ENCODE measurements at places on chromosomes 3 and 15.

GRCh38 chr15:80275961-80276360, 23.9 kb upstream of the CTXND1 start:
- no peak for DNase-seq

DNA sequence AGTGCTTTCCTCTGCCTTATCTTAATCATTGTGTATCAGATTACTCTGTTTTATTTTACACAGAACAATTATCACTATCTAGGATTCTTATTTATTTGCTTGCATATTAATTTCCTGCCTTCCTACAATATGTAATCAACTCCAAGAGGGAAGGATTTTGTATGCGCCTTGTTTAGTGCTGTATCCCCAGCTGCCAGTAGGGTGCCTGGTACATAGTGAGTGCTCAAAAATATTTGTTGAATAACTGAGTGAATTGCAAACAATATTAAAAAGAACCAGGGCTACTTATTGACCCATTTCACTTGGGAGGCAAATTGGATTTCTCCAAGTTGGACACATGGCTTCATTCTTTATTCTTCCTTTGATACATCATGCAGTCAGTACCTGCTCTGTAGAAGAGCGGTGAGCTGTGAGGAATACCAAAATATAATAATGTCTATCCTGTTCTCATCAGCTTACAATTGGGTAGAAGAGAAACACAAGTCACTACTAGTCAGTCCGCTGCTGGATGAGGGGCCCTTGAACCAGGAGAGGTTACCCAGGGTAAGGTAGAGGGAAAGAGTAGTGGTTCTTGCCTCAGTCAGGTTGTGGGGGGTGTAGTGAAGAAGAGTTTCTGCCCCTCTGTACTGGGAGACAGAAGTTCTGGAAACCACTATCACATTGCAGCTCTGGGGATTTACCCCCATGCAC, 233.9 kb upstream of the ZBTB20 start:
- no peak for DNase-seq

- DNase-seq = no peak
These were observed 489.6 kb upstream of the RASGRP1 start for GRCh38 chr15:39054128-39054732.

GRCh38 chr15:54594115-54594514, 602.6 kb downstream of the RSL24D1 start:
- DNase-seq = no peak

- peak; percentile 40 for DNase-seq
These were observed 55.2 kb downstream of the PGPEP1L start for GRCh38 chr15:98952381-98952803.

DNA sequence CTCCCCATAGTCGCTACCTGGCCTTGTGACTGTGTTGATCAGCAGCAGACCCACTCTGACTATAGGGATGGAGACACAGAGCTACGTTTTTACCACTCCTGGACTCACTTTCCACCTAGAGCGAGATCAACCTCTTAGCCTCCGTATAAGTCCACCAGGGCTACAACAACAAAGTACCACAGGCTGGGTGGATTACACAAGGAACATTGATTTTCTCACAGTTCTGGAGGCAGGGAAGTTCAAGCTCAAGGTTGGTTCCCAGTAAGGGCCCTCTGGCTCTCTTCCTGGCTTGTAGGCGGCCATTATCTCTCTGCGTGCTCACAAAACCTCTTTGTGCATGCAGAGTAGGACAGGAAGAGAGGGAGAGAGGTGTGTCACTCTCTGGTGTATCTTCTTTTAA, 330.4 kb upstream of the PROK2 start:
- DNase-seq = no peak

DNA sequence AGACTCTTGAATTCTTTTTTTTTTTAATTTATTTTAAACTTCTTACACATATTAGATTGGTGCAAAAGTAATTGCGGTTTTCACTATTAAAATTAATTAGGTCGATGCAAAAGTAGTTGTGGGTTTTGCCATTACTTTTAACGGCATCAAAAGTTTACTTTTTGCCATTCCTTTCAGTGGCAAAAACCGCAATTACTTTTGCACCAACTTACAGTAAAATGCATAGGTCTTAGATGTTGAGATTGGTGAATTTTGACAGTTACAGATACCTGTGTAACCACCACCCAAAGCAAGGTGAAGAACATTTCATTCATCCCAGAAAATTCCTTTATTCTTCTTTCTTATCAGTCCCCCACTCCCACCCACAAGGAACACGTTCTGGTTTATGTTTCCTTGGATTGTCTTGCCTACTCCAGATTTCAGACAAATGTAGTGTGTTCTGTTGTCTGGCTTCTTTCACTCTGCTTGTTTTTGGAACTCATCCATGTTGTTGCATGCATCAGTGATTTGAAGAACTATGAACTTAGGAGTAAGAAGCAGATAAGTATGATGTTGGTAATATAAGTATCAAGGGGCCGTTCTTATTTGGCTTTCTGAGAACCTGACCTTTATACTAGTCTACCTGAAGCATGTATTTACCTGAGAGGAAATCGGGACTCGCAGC, 198.4 kb upstream of the UBE2E1 start:
- no peak for DNase-seq

DNA sequence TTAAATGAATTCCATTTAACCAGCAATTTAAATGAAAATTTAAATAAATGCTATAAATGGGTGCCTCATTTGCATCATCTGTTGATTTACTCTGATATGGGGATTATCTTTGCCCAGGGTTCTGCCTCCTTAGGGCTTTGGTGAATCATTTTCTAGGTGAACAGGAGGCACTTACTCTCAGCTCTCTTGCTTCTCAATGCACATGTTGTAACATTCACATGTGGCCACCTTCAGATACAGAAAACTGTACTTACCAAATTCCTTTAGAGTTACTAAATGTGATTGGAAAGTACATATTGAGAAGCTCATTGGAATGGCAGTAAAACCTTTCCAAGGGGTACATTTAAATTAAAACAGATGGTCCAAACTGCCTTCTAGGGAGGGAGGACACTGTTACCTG, 20.8 kb downstream of the GADL1 start:
- no peak for DNase-seq

GRCh38 chr15:55858661-55859060, 115.7 kb upstream of the PRTG start:
- no peak for DNase-seq

DNA sequence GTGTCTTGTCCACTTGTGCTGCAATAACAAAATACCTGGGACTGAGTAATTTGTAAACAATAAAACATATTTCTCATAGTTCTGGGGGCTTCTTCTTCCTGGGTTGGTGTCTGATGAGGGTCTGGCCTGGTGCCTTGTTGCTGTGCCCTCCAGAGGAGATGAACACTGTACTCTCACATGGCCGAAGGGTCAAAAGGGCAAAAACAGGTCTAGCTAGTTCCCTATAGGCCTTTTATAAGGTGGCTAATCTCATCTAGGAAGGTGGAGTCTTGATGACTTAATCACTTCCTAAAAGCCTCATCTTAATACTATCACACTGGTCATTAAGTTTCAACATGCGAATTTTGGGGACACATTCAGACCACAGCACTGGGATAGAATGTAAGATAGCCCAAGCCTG, 228.4 kb downstream of the TLE3 start:
- DNase-seq = no peak

- peak; percentile 20 for DNase-seq
These were observed 3.6 kb upstream of the CLDN16 start for GRCh38 chr3:190384309-190384756.

DNA sequence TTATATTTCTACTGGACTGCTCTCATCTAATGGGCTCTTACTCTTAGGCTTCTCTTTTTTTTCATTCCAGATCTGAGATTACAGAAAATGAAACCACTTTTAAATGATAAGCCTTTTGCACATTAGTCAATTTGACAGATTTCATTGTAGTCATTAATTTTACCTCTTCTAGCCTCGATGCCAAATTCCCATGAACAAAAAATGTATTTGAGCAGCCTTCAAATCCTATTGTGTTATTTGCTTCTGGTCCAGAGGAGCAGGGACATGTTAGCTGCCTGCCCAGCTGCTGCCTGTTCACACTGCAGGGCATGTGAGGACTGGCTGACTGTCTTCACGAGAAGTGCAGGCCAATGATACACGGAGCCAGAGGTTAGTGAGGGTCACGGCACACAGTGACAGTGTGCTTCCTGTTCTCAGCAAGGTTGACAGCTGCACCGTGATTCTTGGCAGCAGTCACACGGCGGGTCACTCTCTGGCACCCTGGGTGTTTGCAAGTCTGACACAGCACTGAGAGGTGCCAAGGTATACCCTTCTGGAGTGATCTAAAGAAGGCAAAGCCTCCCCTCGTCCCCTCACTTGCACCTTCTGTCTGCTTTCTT, 40.8 kb downstream of the KAT2B start:
- DNase-seq = peak; percentile 43

GRCh38 chr3:191019855-191020254, 157.4 kb upstream of the GMNC start:
- no peak for DNase-seq

DNA sequence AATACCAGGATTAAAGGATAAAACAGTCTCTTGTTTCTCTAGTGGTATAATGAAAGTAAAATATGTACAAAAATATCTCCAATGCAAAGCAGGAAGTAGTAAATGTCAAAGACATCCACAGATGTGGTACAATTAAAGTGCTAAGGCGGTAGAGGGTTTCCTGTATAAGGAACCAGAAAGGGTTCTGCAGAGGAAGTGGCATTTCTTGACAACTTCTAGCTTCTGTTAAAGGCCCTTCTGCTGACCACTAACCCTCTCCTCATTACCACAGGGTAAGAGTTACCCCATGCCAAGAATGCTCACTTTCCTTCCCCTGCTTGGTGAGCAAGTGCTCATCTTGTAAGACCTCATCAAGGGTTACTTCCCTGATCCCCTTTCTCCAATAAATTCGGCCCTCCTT, 883.6 kb upstream of the NR2F2 start:
- peak; percentile 34 for DNase-seq

DNA sequence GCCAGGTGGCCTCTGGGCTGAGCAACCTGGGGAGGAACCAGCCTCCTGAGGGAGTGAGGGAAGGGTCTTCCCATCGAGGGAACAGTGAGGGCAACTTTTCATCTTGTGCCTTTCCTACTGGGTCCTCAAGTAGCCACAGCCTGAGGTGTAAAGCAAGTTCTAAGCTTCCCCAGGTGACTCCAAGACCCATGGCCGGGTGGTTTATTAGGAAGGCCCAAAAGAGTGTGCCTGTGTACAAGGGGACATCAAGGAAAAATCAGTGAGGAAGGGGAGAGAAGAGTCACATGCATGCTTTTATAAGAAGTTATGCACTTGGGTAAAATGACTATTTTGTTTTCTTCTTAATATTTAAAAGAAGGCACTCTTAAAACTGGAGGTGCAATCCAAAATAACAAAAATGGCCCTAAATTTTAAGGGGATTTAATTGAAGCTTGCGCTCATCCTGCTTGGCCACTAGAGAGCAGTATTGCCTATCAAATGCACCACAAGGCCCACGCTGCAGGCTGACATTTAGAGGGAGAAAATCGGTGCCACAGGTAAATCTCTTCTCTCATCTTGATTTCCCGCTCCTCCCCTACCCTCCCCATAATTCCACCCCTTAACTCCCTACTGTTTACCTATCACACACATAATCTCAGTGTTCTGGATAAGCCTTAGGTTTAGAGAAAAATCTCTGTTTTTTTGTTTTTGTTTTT, 6.7 kb downstream of the NANOGP8 start:
- DNase-seq = peak; percentile 66

DNA sequence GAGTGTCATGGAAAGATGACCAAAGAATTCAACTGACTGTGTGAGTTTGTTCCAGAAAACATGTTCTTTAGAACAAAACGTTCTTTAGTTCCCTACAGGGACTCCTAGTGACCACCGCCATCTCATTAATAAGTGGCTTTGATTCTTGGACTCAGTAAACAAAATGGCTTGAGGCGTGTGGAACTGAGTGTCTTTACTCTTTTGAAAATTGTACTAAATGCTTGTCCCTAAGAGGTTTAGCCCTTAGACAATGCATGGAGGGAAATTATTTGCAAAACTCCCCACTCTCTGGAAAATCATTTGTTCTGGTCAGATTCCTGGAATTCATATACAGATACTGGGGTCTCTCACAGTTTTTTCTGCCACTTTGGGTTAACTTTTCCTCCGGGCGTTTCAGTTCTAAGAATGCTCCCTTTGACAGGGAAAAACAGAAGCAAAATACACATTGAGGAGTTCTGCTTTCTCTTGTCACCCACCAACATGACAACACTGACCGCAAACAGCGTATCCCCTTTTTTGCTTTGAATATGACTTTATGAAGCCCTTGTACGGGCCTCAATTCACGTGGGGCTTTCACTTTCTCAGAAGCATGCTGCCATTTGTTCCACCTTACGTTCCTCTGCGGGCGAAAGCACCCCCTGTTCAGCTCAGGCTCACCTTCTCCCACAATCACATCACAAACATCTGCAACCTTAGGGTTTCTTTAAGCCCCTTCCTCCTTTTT, 15.3 kb upstream of the NRROS start:
- peak; percentile 70 for DNase-seq

GRCh38 chr3:53337167-53337940, 10.0 kb downstream of the DCP1A start:
- no peak for DNase-seq

DNA sequence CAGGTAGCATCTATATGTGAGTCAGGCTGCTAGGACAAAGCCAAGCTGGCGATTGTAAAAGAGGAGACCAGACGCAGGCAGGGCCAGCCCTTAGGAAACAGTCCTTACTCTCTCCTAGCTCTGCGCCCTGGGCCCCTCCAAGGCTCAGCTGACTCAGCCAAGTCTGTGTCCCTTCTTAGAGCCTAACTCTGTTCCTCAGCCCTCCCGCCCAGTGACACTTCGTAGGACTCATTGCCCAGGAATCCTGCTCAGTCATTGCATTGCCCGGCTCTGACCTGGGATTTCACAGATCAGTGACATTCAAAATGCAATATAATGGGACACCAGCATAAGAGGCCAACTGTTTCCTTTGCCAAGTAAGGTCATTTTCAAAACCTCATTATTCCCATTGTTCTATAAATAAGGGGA, 244.2 kb downstream of the TLE3 start:
- no peak for DNase-seq

GRCh38 chr15:74768099-74768770, 13.6 kb upstream of the CSK start:
- no peak for DNase-seq

- peak; percentile 15 for DNase-seq
These were observed 541.3 kb downstream of the UNC13C start for GRCh38 chr15:54519577-54519976.

DNA sequence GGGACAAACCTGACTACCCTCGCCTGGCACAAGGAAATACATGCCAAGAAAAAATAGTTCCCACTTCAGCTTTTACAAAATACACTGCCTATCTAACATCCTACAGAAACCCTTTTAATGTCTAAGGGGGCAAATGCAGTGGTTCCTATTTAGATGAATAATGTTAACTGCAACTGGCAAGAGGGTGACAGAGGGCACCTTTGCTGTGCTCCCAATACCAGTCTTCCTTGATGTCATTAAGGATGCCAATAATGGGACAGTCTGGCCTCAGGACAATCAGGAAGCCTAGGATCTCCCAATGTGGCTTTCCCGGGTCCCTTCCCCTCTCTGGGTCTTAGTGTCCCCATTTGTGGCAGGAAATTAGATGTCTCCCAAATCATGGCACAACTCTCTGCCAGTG, 13.9 kb downstream of the CSRNP1 start:
- no peak for DNase-seq

DNA sequence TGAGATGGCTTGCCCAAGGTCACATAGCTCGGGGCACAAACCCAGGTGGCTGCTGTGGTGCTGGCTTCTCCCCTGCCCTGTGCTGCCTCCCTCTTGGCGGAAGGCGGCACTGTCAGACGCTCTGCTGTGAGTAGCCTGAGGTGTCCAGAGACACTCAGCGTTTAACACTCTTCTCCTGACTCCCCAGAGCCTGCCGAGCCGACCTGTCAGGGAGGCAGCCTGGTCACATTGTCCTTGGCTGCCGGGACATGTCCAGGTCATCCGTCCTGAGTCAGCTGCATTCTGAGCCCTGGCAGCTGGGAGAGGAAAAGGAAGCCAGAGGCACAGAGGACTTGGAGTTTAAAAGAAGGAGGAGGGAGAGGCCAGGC, 4.7 kb downstream of the LMAN1L start:
- DNase-seq = no peak
